ENCODE measurements at places on chromosomes 1 and 21.

GRCh38 chr1:171803045-171803444 lies 21.6 kb downstream of the METTL13 start:
- DNase-seq, result no peak

- no peak for DNase-seq
Observed at GRCh38 chr1:223724376-223724775, 12.0 kb downstream of the CAPN2 start.

DNA sequence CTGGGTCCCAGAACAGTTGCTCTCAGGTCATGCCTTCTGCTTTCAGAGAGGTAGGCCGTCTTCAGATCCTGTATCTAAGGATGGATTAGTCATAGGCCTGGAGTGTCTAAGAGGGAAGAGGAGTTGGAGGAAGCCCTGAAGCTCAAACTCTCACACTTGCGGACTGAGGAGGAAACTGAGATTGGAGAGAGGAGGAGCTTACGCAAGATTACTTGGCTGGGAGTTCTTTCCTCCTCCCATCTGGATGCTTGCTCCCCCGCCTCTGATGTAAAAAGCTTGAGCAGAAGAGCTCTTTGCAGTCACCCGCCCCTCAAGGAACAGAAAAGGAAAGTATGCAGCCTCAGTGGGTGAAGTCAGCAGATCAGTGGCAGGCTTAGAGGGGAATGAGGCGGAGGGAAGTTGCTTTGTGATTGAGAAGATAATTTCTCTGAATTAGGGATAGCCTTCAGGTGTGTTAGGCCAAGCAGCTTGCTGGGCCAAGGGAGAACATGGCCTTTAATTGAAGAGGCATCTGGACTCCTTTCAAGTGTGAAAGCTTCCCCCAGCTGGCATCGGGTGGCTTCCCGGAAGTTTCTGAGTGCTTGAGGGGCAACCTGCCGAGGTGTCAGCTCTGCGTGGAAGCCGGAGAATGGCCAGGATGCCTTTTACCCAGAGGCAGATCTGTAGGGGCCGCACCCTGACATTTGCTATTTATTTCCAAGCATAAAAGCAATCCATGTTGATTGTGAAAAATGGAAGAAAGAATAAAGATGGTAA lies 6.6 kb downstream of the ADORA1 start:
- no peak for DNase-seq

DNA sequence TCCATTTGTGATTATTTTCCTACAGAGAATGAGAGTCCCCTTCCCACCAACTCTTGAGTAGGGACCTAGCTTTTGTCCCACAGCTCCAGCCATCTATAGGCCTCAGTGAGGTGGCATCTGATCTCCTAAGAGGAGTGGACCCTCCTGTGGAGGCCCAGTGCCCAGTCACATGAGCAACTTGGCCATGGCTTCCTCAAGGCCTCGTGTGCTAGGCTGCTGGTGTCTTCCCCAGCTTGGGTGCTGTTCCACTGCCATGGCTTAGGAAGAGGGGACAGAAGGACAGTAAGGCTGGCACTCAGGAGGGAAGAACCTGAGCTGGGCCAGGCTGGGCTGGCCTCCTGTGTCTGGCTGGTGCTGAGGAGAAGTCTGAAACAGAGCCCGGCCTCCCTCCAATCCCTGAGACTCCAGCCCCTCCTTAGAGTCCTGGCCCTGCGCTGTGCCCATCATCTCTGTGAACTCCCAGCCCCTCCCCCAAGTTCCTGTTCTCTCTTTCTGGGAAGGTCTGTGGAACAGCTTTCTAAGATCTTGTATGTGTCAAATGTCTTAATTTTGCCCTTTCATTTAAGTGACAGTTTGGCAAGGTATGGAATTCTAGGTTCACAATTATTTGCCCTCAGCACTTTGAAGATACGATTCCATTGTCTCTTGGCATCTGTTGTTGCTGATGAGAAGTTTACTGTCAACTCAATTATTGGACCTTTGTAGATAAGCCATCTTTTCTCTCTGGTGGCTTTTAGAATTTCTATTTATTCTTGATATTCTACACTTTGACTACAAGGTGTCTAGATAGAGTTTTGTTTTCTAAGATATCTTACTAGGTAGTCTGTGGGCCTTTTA lies 7.1 kb upstream of the KCNQ4 start:
- no peak for DNase-seq

DNA sequence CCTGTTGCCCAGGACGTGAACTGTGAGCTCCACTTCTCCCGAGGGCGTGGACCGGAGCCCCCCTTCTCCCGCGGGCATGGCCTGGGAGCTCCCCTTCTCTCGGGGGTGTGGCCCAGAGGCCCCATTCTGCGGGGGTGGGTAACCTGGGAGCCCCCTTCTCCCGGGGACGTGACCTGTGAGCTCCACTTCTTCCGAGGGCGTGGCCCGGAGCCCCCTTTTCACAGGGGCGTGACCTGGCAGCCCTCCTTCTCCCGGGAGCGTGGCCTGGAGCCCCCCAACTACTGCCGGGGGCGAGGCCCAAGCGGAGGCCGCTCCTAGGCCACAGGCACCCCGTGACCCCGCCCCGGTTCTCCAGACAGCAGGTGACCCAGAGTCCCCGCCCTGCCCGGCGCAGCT lies 320 bp downstream of the C1orf174 start:
- no peak for DNase-seq

GRCh38 chr1:206573319-206573718 lies 38.9 kb downstream of the EIF2D start:
- no peak for DNase-seq

GRCh38 chr1:172342584-172343239 lies 77.8 kb upstream of the C1orf105 start:
- DNase-seq, result peak; percentile 62

- DNase-seq, result peak; percentile 65
Observed at GRCh38 chr1:47997289-47998200, at the start of gene TRABD2B. Gene TRABD2B, minus strand, starts transcription at chr1:47997385.

DNA sequence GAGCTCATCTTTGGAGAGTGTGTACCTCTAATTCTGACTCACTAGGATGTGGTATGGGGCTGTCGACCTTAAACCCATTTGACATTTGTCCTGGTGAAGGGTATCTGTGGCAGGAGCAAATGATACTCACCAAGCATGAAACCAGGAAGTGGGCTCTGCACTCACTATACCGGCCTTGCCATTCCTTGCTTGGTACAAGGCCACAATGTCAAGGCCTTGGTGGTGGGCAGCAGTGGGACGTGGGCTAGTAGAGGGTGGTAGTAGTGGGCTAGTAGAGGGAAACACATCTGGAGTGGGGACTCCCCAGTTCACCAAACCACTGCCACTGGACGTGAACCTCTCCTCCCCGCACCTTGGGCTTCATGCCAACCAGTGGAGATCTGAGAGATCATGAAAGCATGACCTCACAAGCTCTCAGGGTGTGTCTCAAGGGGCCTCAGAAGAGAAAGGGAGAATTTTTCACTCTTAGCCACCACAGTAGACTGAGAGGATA lies 11.5 kb downstream of the TNFSF4 start:
- DNase-seq, result no peak

All from pons (tissue), 1 donor.